OCI-M1 (cell line): ENCODE measurements at places on chromosomes 13 and 19.
A peak's percentile ranks its signal among the peaks of the same experiment; 100 is the strongest.

DNA sequence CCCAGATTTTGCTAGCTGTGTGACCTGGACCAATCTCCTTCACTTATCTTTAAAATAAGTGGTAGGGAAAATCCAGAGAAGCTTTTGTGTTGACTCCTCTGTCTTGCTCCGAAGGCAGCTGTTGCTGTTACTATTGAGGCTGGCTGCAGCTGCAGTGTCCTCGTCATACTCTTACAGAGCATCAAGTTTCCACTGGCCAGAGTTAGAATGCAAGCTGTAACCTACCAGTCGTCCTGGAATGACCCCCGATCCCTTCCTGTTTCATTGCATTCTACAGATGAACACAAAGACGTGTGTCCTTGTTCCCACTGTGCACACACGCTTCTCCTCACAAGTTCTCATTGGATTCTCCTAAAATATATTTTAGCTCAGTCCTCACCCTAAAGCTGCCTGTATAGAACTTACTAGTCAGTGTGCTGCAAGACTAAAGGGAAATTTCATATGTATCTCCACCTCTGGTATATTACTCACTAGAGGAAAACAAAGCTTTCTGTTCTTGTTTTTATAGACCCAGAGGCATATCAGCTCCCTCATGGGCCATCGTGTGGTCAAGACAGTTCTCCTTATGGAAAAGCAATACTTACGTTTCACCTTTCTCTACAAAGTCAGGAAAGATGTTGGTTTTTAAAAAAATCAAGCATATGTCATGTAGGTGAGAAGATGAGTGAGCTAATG is 589.8 kb downstream of the LMO7 start:
- no peak for DNase-seq

DNA sequence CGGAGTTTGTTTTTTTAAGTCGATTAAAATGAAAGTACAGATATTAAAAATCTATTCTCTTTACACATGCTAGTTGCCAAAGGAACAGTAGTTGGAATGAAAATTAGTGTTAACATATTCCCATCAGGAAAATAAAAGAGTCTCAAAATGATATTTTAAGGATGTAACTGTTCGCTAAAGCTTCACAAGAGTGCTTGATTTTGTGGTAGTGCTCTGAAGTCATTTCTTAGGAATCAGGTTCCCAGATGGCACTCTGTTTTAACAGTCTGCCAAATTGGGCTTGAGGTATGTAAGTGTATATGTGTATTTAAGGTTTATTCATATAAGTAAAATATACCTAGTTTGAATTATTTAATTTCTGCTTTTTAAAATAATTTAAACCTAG is 128.8 kb downstream of the LMO7 start:
- no peak for DNase-seq

- no peak for DNase-seq
Measured at GRCh38 chr19:50975766-50976165, 6.4 kb upstream of the KLK6 start.

- no peak for DNase-seq
Measured at GRCh38 chr13:110200276-110200870, 106.6 kb downstream of the COL4A1 start.

DNA sequence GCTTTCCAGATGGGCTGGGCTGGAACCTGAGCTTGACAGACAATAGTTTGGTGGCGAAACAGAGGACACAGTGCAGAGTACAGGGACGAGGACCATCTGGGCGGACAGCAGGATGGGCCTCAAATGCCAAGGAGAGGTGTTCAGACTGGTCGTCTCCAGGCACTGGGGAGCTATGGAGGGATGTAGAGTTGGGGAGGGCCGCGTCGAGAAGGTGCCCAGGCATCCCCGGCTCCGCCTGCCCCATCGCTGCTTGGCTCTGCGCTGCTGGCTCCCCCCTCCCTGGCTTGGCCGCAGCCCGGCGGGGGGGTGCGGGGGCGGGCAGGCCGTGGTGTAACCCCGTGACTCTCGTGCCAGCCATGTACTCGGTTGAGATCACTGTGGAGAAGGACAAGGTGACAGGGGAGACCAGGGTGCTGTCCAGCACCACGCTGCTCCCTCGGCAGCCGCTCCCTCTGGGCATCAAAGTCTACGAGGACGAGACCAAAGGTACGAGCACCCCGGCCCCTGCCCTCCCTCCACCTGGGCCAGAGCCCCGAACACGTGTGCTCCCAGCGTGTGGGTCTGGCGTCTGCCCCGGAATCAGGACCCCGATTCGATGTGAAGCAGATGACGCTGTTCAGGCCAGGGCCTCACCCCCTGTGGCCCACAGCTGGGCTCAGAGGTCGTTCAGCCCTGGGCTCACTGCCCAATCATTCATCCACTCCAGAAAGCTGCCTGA is 10.8 kb upstream of the MISP start:
- no peak for DNase-seq

DNA sequence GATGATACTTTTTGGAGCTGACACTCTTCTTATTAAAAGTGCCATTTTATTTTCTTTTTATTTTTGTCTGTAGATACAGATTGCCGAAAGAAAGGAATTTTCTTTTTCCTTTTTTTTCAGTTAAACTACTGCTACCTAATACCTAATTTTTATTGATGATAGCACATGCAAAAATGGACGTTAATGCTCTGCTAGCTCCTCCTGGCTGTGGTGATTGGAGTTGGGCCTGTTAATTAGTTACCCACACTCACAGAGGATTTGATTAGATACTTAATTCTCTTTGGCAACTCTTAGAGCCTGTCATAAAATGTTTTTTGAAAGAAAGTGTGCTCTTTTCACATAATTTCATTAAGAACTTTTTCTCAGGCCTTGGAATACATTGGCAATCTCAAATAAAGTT is 366.8 kb downstream of the DCT start:
- DNase-seq = no peak

- no peak for DNase-seq
Measured at GRCh38 chr13:100436099-100436498, 152.5 kb downstream of the GGACT start.

DNA sequence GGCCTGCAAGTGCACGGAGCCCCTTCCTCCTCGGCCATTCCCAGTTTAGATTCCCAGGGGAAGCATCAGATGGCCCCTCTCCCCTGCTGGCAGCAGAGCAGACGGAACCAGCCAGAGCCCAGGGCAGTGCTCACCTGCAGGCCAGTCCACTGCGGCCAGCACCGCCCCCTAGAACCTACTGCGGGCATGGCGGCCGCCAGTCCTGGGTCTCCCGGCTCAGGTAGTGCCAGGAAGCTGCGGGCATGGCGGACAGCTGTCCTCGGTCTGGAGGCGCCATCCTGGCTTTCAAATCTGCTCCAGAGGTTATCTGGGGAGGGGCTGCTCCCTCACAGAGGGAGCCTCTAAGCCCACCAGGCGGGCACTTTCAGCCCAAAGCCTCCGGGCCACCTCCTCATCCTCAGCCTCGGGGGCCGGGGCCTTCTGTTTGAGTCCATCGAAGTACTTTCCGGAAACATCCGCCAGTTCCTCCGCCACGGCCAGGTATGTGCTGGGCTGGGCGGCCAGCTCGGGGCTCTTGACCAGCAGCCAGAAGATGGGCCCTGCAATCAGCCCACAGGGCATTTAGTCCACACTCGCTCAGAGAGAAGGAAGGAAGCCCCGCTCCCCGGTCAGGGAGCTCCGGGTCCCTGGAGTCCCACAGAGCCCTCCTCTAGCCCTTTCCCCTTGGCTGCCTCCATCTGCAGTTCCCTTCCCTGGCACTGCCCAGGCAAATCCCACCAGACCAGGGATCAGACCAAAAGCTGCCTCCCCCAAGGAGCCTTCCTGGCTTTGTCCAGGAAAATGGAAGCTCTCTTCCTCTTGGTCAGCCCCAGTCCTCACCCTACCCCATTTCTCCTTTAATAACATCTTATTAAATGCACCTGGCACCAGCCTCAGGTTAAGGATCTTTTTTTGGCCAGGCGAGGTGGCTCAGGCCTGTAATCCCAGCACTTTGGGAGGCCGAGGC is 7.0 kb upstream of the GP6 start:
- DNase-seq = no peak

DNA sequence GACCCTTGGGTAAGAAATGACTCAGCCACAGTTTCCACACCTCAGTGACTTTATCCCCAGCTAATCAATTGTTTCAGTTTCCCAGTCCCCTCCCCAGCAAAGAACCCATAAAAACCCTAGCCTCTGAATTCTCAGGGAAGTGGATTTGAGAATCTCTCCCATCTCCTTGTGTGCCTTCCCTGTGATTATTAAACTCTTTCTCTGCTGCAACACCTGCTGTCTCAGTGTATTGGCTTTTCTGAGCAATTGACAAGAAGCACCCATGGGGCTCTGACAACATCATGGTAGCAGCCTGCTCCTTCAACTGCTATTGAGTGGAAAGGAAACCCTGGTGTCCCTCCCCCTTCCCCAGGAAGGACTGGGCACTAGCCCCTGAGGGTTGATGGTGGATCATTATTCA is 73.7 kb downstream of the UQCRFS1 start:
- DNase-seq = peak; percentile 6

GRCh38 chr19:8096071-8096470 is 43.5 kb downstream of the CCL25 start:
- peak; percentile 30 for DNase-seq

GRCh38 chr13:33676045-33676989 is 141.6 kb upstream of the RFC3 start:
- peak; percentile 47 for DNase-seq

GRCh38 chr13:35190241-35190640 is 248.2 kb downstream of the NBEA start:
- DNase-seq = no peak

DNA sequence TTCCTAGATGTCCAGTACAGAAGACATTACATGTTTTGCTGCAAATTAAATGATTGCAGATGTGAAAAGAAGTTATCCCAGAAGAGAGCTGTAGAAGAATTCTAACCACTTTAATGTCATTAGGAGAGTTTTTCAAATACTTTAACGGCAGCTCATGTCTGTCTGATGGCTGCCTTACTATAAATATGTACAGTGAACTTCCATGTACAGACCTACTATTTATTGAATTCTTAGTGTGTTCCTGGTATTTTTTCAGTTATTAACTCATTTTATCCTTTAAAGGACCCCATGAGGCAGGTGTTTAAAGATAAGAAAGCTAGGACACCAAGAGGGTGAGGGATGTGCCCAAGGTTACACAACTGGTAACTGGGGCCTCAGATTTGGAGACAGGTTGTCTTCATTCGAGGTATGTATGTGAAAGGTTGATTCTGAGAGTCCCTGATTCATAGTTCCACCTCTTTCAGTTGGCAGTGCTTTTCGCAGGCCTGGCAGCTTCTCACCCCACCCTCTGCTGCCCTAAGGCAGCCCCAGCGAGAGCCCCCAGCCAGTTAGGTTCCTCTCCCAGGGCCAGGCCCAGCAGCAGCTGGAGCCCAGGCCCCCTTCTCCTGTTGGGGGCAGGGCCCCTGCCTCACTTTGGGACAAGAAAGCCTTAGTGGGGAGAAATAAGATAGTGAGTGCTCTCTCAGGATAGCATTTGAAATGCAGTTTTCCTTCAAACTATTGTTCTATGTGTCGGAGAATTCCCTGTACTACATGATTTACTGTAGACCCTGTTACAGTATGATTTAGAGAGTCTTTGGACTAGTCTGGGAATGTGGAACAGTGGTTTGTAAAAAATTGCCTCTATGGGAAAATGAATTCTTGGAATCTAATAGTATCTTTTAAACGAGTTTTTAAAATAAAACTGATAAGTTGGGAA is 67.7 kb upstream of the TEX29 start:
- DNase-seq = no peak

DNA sequence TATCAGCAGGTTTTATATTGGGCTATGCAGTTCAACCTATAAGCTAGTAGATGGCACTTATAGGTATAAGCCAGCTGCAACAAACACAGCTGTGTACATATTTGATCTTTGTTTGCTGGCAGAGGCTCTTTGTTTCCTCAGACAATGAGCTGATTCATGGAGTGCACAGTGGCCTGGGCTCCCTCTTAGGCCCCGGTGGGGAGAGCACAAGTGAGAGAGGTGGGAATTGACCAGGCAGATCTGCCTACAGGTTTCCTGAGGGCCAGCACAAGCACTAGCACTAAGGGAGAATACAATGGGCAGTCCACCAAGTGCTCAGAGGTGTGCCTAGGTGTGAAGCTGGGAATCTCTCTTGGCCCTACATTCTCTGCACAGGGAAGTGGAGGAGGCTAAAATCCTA is 1390.7 kb downstream of the SLITRK5 start:
- DNase-seq = no peak

DNA sequence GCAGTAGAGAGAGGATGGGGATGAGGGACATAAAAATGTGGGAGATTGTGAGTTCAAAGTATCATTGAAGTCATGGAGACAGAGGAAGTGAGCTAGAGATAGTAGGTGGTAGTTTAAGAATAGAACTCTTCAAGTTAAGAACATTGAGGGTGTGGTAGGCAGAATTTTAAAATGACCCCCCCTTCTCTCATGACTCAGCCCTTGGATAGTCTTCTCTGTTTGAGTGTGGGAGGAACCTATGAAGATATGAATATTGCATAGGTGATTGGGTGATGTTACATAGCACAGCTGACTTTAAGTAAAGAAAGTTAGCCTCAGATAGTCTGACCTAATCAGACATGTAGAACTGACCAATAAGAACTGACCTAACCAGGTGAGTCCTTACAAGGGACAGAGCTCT is 418.6 kb downstream of the FOXO1 start:
- peak; percentile 23 for DNase-seq

DNA sequence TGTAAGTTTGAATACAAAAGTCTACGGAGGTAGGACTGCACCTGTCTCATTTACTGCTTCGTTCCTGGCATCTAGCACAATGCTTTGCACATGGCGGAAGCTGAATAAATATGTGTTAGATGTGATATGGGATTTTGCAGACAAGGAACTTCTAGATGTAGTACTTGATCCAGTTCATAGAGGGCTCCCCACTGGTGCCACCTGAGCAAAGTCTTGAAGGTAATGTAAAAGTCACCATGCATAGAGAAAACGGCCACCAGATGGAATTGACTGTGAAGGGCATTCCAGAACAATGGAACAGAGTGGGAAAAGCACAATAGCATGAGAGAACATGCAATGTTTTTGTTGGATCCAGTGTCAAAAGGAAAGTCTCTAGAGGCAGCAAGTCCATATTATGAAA is 209.3 kb downstream of the HS6ST3 start:
- no peak for DNase-seq

- no peak for DNase-seq
Measured at GRCh38 chr13:109212650-109213049, 573.7 kb downstream of the IRS2 start.

DNA sequence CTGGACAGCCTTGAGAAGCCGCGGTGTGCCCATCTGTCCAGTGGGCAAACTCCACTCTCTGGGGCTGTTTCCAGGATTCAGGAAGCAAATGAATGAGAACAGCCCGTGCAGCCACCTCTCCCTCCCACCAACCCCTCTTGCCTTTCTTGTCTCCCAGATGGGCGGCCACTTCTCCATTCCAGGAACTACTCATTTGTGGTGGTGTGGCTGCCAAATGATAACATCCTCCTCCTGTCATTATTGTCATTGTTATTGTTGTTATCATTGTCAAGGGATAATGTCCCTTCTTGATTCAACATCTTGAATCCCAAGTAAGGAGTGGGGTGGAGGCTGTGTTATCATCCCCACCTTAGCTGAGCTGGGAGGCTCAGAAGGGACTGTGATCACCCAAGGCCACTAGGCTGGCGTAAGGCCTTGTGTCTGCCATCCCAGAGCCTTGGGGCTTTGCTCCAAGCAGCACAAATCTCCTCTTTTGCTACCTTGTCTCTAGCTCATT is 1.6 kb downstream of the DNM2 start:
- peak; percentile 99 for DNase-seq

- DNase-seq = no peak
Measured at GRCh38 chr13:78598966-78599644, 4.2 kb downstream of the POU4F1 start.
